ENCODE measurements at places on chromosomes 3 and 15. TPM values are rescaled to one million over a fixed set of nuclear protein-coding genes. Genes with fewer than 3 reads are reported as not detected.

DNA sequence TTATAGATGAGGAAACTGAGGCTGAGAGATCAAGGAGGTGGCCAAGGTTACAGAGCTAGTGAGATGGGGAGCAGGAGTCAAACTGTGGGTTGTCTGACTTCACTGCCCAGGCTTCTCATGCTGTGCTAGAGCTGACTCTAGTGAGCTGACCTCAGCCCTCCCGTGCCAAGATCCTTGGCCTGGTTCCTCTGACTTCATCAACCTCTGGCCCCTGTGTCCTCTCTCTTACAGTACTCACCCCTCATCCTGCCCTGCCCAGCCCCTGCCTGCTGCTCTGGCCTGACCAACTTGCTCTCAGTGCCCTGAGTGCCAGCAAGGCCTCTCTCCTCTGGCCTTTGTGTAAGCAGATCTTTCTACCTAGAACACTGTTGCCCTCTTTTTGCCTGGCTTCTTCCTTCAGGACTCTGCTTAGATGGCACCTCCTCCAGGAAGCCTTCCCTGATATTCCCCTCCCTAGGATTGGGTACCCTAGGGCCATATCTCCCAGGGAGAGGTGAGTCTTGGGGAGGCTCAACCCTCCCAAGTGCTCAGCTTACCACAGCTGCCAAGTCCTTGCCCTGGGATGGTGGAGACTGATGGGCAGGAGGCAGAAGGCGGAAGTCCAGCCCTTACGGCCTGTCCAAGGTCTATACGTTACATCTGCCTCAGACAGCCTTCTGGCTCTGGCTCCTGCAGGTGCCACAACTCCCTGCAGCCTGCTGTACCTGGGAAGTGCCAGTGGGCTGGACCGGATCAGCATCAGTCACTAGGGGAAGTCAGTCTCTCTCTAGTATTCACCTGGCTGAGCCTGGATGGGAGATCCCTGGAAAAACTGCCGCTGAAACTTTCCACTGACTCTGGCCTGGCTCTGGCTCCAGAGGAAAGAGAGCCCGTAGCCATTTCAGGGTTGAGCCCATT lies 36.3 kb upstream of the FAM107A start:
- H3K4me3 ChIP-seq = no peak overlapping the region
- no peaks in the 10 kb centered on the region for H3K36me3 ChIP-seq
- no peak overlapping the region for H3K27ac ChIP-seq

- peaks cover 29% of the 10 kb centered on the region for H3K4me1 ChIP-seq
- peak; percentile 42 for DNase-seq
- peaks cover 16% of the 10 kb centered on the region for H3K36me3 ChIP-seq
These were observed 72.3 kb downstream of the CD200R1L start for GRCh38 chr3:112774293-112774926.

- H3K4me3 ChIP-seq = peak within 1 kb of the TSS; percentile 97
- peak within 1 kb of the TSS; percentile 24 for H3K27ac ChIP-seq
- H3K27me3 ChIP-seq = no peaks in the 10 kb centered on the region
- peaks cover 18% of the 10 kb centered on the region for H3K4me1 ChIP-seq
These were observed at the start of gene SLC27A2 for GRCh38 chr15:50181969-50182218. SLC27A2 (plus strand) TSS chr15:50182196; CDS start chr15:50182428, 232 bp downstream.

DNA sequence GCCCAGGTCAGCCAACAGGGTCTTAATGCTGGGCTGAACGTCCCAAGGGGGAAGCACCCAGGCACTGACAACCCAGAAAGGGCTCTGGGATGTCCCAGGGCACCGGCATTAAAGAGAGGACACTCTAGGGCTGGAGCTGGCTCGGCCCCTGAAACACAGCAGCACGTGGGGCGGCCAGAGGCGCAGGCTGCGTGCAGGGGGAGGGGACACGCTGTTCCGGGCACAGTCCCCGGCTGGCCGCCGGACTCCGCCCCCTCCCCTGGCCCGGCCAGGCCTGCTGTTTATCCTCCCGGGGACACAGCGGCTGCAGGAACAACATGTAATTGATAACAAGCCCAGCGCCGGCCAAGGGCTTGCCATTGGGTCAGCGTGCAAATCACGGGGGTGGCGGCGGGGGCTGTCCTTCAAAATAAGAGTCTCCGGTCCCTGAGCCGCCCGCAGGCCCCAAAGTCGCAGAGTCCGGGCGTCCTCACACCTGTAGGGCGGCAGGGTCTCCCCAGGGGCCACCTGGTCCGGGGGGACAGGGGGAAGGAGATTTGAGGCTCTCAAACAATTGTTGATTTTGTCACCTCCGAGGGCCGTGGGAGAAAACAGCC lies 1.3 kb downstream of the KLF15 start:
- H3K27ac ChIP-seq = peak overlapping the region; percentile 72
- DNase-seq = peak; percentile 93
- peaks cover 23% of the 10 kb centered on the region for H3K36me3 ChIP-seq
- H3K27me3 ChIP-seq = peaks cover 34% of the 10 kb centered on the region
- H3K4me3 ChIP-seq = peak overlapping the region; percentile 98
- H3K4me1 ChIP-seq = peaks cover 24% of the 10 kb centered on the region

DNA sequence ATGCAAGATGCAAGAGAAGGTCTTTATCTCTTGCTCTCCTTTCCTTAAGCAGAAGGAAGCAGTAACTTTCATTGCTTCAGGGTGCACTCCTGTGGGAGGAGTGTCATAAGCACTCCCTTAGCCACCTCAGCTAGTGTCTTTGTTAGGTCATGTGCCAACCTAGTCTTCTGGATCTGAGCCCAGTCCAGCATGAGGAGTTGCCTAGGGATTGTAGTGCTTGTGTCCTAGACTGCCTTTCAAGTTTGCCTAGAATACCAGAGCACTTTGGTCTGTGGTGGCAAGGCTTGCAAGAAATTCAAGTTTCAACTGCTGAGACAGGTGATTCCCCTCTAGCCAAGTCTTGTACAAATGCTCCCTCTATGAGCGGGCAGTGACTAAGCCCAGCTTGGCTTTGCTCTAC lies 633.6 kb downstream of the ZNF385D start:
- H3K4me1 ChIP-seq = no peaks in the 10 kb centered on the region
- H3K27ac ChIP-seq = no peak overlapping the region
- DNase-seq = no peak
- H3K27me3 ChIP-seq = no peaks in the 10 kb centered on the region
- H3K4me3 ChIP-seq = no peak overlapping the region

DNA sequence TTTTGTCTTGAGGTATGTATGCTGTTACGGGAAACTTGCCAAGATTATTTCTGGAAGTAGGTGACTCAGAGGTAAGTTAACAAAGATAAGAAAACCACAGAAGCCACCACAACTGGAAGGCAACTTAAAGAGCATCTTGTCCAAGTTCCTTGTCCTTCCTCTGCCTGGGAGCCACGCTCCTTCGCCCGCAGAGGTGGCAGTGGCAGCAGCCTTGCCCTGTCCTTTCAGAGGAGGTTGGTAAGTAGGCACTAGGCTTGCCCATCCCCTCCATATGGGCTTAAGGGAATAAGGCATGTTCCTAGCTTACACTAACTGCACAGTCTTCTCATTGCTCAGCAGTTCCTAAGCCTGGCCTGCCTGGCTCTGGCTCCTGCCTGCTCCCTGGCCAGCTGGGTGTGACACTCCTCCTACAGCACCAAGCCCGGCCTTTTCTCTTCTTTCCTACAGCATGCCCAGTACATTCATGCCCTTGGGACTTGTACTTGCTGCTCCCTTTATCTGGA lies 48.0 kb upstream of the RAB6B start:
- H3K36me3 ChIP-seq = no peaks in the 10 kb centered on the region
- H3K4me3 ChIP-seq = no peak overlapping the region
- peak overlapping the region; percentile 10 for H3K27ac ChIP-seq
- peak; percentile 82 for DNase-seq

DNA sequence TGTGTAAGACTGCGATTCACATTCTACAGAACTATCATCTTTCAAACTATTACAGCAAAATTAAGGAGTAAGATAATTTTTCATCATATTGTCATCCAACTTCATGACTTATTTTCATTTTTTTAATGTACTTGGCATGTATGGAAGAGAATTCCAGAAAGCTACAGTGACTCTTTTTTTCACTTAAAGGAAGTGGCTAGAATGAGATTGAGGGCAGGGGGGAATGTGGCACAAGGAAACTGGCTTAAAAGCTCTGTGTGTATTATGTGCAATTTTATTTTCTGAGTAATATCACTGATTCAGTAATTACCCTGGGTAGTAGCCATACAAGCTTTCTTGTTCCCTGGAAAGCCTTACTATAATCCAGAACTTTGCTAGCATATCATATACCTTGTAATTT lies 94.6 kb downstream of the FILIP1L start:
- H3K27me3 ChIP-seq = no peaks in the 10 kb centered on the region
- H3K4me3 ChIP-seq = no peak overlapping the region
- no peak overlapping the region for H3K27ac ChIP-seq
- peaks cover 5% of the 10 kb centered on the region for H3K36me3 ChIP-seq

- no peaks in the 10 kb centered on the region for H3K27me3 ChIP-seq
- peaks cover 5% of the 10 kb centered on the region for H3K36me3 ChIP-seq
- H3K4me1 ChIP-seq = peaks cover 56% of the 10 kb centered on the region
- H3K27ac ChIP-seq = peak overlapping the region; percentile 82
- H3K4me3 ChIP-seq = no peak overlapping the region
- DNase-seq = no peak
These were observed 47.5 kb upstream of the TRIM42 start for GRCh38 chr3:140630366-140630765.

- H3K4me1 ChIP-seq = peaks cover 12% of the 10 kb centered on the region
- no peaks in the 10 kb centered on the region for H3K27me3 ChIP-seq
- DNase-seq = no peak
- peaks cover 16% of the 10 kb centered on the region for H3K36me3 ChIP-seq
- peak overlapping the region; percentile 14 for H3K27ac ChIP-seq
These were observed 1.4 kb downstream of the VPS8 start for GRCh38 chr3:184813357-184813756.

- peaks cover 5% of the 10 kb centered on the region for H3K36me3 ChIP-seq
- peaks cover 8% of the 10 kb centered on the region for H3K4me1 ChIP-seq
- H3K27ac ChIP-seq = no peak within 1 kb of the TSS
- peak within 1 kb of the TSS; percentile 55 for H3K4me3 ChIP-seq
- DNase-seq = peak; percentile 11
These were observed at the start of gene PROK2 for GRCh38 chr3:71784914-71785531. PROK2 (minus strand) TSS chr3:71785148; CDS start chr3:71785052, 96 bp downstream.

- no peaks in the 10 kb centered on the region for H3K27me3 ChIP-seq
- H3K27ac ChIP-seq = no peak overlapping the region
- H3K4me3 ChIP-seq = no peak overlapping the region
- no peaks in the 10 kb centered on the region for H3K36me3 ChIP-seq
- no peak for DNase-seq
- no peaks in the 10 kb centered on the region for H3K4me1 ChIP-seq
These were observed 337.2 kb upstream of the RARB start for GRCh38 chr3:25090698-25091453.

DNA sequence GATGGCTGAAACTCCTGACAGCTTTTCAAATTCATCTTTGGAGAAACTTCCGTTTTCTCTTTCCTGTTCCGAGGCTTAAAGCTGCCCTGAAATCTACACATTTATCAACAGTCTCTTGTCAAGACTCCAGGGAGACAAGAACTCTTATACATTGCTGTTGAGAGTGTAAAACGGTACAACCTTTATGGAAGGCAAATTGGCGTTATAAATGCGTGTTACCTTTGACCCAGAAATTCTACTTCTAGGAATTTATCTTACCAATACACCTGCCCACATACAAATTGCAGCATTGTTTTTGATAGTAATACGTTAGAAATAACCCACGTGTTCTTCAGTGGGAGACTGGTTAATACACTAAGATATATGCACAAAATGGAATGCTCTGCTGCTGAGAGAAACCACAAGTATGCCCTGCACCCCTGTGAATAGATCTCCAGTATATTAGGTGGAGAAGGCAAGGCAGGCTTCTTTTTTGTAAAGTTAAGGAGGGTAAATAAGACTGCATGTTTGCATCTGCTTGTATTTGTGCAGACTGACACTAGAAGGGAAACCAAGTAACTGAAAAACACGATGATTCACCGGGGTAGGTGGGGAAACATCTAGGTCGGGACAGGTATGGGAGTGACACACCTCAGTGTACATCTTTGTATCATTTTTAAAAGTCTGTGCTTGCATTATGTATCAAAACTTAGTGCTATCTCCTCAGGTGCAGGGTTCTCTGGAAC lies 97.5 kb downstream of the IGF1R start:
- no peak for DNase-seq
- no peaks in the 10 kb centered on the region for H3K27me3 ChIP-seq
- peak overlapping the region; percentile 55 for H3K4me3 ChIP-seq
- peaks cover 71% of the 10 kb centered on the region for H3K4me1 ChIP-seq
- H3K27ac ChIP-seq = peak overlapping the region; percentile 71

DNA sequence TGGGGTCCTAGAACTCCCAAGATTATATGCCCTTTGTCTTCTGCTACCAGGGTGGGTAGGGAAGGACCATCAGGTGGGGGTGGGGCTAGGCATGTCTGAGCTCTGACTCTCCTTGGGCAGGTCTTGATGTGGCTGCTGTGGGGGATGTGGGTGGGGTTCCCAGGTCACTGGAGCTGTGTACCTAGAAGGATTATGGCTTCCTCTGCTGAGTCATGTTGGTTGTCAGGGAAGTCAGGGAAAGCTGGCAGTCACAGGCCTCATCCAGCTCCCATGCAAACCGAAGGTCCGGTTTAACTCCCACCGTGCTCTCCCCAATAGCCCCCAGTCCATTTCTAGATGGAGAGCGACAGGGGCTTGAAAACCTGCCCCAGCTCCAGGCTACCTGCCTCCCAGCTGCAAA lies 35.2 kb downstream of the EID1 start:
- H3K4me3 ChIP-seq = no peak overlapping the region
- H3K36me3 ChIP-seq = no peaks in the 10 kb centered on the region
- no peaks in the 10 kb centered on the region for H3K27me3 ChIP-seq
- DNase-seq = peak; percentile 10
- peaks cover 9% of the 10 kb centered on the region for H3K4me1 ChIP-seq
- no peak overlapping the region for H3K27ac ChIP-seq

GRCh38 chr3:71389911-71390573 lies 193.5 kb downstream of the FOXP1 start:
- H3K36me3 ChIP-seq = no peaks in the 10 kb centered on the region
- no peaks in the 10 kb centered on the region for H3K27me3 ChIP-seq
- peaks cover 15% of the 10 kb centered on the region for H3K4me1 ChIP-seq
- no peak overlapping the region for H3K27ac ChIP-seq
- peak overlapping the region; percentile 43 for H3K4me3 ChIP-seq

The WDR72 gene
- 3.7 TPM for total RNA-seq

The THPO gene
- total RNA-seq = not detected

The AGTR1 gene
- total RNA-seq = not detected

The SFMBT1 gene
- 36.6 TPM for total RNA-seq

The CIDEC gene
- 0.71 TPM for total RNA-seq

The TGM5 gene
- not detected for total RNA-seq
